ENCODE measurements at places on chromosomes 3 and 15.

DNA sequence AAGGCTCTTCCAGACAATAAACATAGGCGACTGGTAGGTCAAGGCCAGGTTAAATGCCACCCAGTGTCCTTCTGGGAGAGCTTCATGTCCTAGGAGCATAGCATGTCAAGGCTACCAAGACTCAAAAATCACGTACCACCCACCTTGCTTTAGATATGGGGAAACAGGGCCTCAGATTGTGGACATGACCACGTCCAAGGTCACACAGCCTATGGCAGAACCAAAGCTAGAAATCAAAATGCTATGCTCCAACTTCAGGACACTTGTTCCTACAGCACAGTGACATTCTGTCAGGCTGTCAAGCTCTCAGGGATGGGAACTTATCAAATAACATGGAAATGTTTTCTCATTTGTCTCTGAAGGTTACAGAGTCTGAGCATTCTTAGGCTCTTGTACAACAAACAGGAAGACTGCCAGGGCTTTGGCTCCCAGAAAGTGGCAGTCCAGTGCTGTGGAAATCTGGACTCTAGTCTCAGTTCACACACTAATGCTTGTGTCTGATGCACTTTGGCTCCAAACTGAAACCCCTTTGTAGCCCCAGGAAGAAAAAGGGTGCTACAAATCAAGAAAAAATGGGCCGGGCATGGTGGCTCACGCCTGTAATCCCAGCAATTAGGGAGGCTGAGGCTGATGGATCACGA, 170.4 kb upstream of the LPP start:
- no peak for DNase-seq

- DNase-seq = no peak
Measured at GRCh38 chr3:153080778-153081240, 81.2 kb upstream of the RAP2B start.

DNA sequence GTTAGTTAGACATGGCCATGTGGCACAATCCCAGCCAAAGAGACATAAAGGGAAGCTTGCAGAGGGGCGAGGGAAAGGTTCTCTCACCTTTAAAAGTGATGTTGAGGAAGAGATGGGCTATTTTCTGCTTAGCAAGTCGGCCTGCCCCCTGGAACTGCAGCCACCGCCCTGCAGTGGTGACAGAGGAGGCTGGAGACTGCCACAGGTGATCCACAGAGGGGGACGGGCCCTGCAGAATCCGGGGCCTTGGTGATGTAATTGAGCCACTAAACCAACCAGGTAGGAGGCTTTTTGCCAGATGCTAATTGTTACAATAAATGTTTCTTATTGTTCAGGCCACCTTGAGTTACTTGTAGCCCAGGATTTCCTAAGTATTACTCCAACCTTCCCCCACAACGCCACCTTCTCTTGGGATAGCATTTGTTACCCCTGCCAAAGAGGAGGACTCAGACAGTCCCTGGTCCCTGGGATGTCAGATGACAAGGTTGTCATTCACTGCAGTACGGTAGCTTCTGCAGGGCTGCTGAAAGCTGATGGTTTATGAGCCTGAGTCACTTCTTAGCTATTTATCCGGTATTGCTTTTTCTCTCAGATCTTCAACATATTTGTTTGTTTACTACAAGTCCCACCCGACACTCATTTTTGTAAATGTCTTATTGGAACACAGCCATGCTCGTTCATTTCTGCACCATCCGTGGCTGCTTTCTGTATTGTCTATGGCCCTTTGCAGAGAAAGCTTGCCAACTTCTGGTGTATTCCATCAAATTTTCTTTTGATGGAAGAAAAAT, 63.3 kb upstream of the SEC61A1 start:
- DNase-seq = no peak

- DNase-seq = no peak
Measured at GRCh38 chr3:31157893-31158620, 263.6 kb upstream of the GADL1 start.

GRCh38 chr15:67945951-67946700, 106.3 kb upstream of the RNU6-1 start:
- DNase-seq = no peak

GRCh38 chr15:32649342-32649741, 7.8 kb downstream of the SCG5 start:
- no peak for DNase-seq

- no peak for DNase-seq
Measured at GRCh38 chr3:57164217-57164656, 916 bp downstream of the IL17RD start.

DNA sequence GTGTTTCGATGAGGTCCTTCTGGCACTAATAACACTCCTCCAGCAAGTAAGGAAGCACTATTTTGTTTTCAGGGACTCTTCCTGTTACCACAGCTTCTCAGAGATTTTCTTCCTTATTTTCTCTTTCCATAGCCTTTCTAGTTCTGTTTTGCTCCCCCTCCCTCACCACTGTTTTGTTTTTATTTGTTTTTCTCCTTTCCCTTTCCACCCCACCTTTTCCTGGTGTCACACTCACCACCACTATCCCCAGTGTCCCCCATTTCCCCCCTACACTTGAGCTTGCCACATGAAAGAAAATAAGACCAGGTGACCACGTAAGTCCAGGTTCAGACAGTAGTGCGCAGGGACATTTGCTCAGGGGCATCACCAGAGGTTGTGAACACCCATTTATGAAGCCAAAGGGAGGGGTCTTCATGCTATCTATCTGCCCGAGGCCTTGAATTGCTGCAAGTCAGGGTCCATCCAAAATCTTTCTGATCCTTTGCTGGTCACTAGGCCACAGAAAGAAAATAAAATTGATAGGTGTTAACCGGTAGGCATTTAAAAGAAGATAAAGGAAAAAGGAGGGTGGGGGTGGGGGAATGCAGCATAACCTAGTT, 1.4 kb upstream of the RFTN1 start:
- no peak for DNase-seq

- no peak for DNase-seq
Measured at GRCh38 chr3:81503026-81503425, 258.4 kb downstream of the GBE1 start.
